Stimulated activated CD4-positive, alpha-beta T cell treated with anti-CD3 and anti-CD28 coated beads, Interleukin-15, amount 100 ng/mL, for 24 hours (primary cell): ENCODE measurements at places on chromosomes 12 and 14.
A peak's percentile ranks its signal among the peaks of the same experiment; 100 is the strongest.

DNA sequence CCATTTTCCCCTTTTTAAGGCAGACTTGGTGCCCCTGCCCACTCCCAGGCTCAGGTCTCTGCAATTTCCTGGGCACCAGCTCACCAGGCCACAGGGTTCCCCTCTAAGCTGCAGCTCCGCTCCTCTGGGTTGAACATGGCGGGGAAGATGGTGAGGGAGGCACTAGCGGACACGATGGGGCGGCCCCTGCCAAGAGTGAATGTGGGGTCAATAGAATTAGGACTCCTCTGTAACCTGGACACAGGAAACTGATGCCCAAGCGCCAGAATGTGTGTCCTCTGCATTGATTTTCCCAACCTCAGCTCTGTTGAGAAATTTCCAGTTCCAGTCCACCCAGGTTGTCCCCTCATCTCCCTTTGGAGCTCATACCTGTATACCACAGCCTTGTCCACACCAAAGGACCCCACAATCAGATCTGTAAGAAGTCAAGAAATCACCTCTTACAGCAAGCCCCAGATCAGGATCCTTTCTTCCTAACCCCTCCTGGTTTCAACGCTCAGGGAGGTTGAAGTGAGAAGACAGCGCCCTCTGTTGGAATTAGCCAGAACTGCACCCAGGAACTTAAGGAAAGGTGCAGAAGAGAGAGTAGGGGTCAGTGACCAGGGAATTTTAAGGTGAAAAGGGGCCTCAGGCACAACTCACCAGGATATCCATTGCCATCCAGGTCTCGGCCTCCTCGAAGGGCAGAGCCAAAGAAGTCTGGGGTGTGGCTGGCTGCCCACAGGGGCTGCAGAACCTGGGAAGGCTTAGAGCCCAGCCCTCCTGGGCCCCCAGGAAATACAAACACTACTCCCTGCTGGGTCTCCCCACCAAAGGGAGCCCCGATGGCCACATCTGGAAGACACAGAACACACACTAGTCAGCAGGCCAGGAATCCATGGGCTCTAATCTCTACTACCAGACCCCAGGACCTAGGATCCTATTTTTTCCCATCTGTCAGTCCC, 14.7 kb downstream of the ITGA5 start:
- peak; percentile 71 for DNase-seq

- no peak for DNase-seq
Observed at GRCh38 chr14:68399971-68400370, 392.9 kb downstream of the ZFP36L1 start.

- DNase-seq, result no peak
Observed at GRCh38 chr12:7608184-7608911, 57.4 kb downstream of the APOBEC1 start.

GRCh38 chr14:33808187-33808586, 142.7 kb downstream of the EGLN3 start:
- no peak for DNase-seq

DNA sequence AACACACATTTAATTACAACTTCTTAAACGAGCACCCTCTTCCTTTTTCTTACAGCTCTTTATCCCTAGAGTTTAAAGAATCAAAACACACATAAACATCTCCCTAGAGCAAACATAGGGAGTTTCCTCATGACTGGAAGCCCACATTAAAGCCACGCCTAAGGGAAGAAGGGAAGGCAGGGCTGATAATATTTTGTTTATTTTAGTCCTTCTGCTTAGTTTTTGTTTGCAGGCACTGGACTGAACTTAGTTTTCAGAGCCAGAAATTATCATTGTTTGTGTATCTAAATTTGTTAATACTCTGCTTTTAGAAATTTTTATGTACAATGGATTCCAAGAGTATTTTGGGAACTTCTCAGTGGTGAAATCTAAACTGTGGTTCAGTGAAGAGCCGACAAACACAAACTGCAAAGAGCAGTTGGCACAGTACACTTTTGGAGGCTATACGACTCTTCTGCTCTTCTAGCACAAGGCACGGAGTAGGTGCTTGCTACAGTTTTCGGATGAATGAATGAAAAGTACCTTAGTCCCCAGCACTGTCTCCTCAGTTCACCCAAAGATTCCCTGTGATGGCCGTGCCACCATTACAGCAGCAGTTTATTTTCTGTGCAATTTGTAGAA, 17.6 kb upstream of the AMIGO2 start:
- no peak for DNase-seq

DNA sequence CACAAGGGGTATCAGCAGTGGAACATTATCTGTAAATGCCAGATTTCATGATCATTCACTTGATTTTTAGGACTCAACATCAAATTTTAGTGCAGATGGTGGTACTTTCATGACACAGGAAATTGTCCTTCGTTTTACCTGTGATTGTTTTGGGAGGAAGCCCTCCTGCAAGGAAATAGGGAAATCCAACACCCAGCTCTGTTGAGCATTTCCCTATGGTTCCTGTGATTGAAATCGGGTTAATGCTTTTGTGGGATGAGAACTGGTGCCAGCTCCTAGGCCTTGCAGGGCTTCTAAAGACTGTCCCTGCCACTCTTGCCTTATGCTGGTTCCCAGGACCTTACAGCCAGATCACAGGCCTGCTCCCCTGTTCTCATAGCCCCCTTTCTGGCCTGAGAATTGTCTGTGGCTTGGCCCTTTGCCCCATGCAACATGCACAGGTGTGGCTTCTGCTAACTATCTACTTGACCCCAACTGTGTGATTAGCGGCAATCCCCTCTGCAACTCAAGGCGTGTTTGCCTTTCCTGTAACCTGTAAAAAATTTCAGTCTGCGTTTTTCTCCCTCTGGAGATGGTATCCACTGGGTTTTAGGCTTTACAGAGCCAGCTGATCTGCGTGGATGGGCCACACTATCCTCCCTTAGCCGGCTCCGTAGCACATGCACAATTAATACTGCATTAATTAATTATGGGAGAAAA, 112.5 kb downstream of the ETV6 start:
- DNase-seq, result no peak

DNA sequence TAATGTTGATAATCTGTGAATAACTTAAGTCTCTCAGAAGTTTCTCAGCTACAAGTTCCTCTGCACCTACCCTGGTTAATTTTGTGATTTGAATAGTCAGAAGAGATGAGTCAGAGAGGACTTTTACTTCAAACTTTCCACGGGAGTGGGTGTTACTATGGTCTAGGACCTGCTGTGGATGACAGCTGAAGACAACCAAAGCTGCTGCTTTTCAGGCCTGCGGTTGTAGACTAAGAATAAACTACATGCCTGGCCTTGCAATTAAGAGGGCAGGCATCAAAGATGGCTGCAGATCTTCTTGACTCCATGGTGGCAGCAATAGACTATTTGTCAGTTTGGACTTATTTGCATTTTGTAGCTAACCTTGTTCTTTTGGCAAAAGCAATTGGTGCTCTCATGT, 227.1 kb upstream of the KRR1 start:
- DNase-seq, result peak; percentile 61

DNA sequence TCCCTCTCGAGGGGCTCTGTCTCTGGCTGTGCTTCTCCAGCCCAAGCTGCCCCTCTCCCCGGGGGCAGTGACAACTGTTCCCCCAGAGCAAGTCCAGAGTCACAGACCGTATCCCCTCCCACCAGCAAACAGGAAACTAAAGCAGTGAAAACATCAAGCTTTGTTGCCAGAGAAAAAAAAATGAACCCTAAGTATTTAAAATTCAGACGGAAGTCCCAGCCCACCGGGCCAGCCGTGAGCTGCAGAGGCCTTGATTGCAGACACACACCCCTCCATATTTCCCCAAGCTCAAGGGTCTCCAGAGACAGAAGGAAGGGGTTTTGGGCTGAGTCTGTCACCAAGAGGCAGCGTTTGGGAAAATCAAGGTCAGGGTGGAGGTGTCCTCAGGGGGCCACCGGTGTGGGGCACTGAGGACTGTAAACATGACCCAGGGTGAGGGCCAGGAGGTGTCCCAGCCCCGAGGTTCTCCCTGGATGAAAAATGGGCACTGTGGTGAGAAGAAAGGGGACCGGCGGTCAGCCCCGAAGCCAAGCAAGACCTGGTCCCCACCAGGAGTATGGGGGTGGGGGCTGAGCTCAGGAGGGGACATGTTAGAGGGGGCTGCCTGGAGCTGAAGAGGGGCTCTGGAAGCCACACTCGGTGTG, 7.7 kb downstream of the PHETA1 start:
- DNase-seq, result no peak

DNA sequence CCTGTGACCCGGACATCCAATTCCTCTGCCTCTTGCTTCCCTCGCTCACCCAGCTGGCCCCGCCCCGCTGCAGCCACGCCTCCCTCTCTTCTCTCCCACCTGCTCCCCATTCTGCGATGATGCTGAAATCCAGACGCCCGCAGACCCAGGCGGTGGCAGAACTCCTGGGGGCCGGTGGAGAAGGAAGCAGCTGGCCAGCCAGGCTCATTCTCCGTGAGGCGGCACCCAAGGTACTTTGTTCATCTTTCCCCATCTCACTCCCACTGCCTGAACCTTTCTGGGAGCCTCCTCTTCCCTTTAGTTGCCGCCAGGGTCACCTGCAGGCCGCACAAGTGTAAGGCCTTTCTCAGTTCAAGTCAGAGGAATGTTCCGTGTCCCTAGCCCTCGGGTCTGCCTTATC, 35.7 kb downstream of the FOXN4 start:
- no peak for DNase-seq

- no peak for DNase-seq
Observed at GRCh38 chr14:20476776-20477175, 7.6 kb downstream of the PNP start.

DNA sequence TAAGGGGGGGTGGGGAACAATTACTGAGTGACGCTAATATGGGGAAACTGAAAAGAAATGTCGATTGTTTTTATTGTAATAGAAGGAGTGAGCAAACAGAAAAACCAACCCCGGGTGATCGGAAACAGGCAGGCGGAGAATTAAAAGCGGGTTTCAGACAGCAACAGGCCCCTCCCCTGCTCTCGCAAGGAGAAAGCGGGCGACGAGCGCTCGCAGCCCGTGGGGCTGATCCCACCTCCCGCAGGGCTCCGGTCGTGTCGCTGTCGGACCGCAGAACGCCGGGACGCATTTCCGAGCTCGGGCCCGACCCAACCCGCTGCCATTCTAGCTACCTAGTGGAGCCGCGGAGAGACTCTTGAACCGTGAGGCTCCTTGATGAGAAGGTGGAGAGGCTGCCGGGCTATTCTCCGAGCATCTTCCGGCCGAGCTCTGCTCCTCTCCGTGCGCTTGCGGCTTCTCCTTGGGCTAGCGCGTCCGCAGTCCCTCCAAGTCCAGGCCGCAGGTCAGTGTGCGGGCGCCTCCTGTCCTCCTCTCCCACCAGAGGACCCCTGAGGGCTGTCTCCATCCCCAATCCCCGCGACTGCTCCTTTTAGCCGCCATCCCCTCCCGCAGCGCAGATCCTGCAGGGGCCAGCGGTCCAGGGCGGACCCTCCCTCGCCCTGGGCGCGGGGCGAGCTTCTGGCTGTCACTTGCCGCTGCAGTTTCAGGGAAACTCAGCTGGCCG, 4.1 kb upstream of the PAX9 start:
- DNase-seq, result no peak

- DNase-seq, result peak; percentile 33
Observed at GRCh38 chr14:51095854-51096823, 1.2 kb upstream of the TRIM9 start.

GRCh38 chr14:68510201-68511128, 282.4 kb downstream of the ZFP36L1 start:
- no peak for DNase-seq

- no peak for DNase-seq
Observed at GRCh38 chr14:24150993-24151392, 3.7 kb downstream of the RNF31 start.

DNA sequence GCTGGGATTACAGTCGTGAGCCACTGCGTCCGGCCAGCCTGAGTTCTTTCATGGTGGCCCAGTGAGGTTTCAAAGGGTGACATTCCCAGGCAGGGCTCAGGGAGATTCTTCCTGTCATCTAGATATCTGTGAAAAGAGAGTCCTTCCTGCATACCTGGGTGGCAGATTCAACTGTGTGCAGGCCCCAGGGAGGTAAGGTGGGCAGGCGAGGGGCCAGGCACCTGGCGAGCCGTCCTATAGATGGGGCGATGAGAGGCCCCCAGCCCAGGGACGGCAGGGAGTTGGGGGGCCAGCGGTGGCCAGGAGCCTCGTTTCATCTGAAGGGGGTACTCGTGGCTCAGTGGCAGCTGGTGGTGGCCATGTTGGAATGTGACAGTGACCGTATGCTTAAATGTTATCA, 7.1 kb upstream of the EP400 start:
- no peak for DNase-seq

- no peak for DNase-seq
Observed at GRCh38 chr12:119692410-119692809, 24.5 kb downstream of the PRKAB1 start.

GRCh38 chr14:38731962-38732361, 371.1 kb downstream of the SEC23A start:
- DNase-seq, result no peak

GRCh38 chr14:74141703-74142102, 56.9 kb downstream of the LIN52 start:
- no peak for DNase-seq

- DNase-seq, result no peak
Observed at GRCh38 chr12:26101350-26101734, 23.5 kb downstream of the BHLHE41 start.

DNA sequence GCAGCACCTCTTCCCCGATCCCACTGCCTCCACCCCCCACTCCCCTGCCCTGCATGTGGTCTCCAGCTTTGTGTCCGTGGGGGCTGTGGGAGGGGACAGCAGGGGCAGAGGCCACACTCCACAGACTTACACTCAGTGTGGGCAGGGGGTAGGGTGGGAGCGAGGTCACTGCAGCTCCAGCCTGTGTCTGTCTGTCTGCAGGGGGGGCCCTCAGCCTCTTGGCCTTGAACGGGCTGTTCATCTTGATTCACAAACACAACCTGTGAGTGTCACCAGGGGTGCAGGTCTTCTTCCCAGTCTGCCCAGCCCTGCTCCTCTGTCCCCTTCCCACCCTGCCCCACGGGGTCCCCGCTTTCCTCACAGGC, 6.5 kb downstream of the NOC4L start:
- no peak for DNase-seq

DNA sequence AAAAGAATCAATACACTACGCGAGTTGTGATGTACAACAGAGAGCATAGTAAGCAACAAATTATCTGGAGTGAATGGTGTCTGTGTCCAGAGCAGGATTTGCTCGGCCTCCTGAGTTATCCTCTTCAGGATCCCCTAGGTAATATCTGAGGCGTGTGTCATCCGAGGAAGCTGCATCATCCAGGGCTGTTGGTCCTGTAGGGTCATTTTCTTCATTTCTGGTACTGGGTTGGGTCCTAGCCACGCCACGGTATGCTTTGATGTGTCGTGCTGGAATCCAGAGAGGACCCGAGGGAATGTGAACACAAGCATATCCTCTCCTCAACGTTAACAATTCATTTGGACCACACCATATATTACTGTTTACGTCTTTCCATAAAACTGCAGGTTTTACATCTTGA, 19.0 kb upstream of the CLEC4E start:
- no peak for DNase-seq

- DNase-seq, result peak; percentile 78
Observed at GRCh38 chr12:69070319-69071090, 137.5 kb upstream of the CPM start.

- no peak for DNase-seq
Observed at GRCh38 chr12:72676556-72676955, 404.4 kb downstream of the TRHDE start.

DNA sequence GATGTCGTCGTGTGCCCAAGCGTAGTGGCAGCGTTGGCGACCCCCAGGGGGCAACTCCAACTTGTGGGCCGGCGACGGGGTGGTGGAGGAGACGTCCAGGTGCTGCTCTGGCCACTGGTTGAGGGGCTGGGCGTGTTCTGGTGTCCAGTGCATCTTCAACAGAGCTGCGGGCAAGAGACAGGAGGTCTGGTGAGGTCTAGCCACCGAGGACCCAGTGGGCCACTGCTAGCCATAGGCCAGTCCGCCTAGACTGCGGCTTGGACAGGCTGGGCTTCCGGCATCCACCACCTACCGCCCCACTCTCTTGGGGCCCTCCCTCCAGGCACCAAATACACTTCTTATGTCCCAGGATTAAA, 26.3 kb downstream of the FIGNL2 start:
- no peak for DNase-seq
